ENCODE measurements at places on chromosomes 12 and 14.

DNA sequence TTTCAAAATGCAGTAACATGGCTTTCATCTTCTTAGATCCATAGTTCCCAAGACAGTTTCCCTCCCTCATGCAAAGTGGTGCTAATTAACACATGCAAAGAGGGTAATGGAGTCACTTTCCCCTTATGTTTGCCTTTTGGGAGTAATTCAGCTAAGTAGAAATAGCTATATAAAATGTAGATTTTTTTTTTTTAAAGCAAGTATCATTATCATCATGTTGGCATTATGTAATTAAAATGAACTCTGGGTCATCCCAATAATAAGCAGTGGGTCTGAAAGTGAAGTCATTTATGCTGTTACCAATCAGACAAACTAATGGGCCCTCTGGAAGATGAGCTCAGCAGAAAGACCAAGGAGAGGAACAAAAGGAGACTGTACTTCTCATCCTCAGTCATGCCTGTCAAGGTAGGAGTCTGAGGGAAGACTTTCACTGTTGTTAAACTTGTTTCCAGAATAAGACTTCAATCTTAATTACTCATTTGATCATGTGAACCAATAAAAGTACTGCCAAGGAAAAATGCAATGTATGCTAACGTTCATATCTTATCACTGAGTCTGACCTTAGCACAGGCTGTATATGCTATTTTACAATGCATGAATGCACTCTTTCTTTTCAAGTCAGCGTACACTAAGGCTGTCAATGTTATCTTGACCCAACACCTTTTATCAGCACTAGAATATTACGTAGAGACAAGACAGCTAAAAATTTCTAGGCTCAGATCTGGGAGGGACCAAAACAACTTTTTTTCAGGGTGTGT lies 26.8 kb downstream of the AREL1 start:
- no peak for DNase-seq

GRCh38 chr14:31943217-31943799 lies 133.8 kb upstream of the ARHGAP5 start:
- DNase-seq, result no peak

DNA sequence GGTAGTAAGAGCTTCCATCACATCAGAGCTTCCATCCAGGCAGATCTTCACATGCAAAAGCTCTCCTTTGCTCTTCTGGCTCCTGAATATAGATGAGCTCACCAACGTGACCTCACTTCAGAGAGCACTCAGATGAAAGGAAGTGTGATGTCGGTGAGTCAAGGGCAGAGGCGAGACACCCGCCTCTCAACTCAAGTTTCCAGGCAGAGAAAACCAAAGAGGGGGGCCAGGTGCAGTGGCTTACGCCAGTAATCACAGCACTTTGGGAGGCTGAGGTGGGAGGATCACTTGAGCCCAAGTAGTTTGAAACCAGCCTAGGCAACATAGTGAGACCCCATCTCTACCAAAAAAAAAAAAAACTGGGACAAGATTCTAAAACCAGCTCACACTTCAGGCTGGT lies 126.9 kb downstream of the DUSP6 start:
- DNase-seq, result peak; percentile 20

GRCh38 chr14:67395876-67396189 lies 16.1 kb downstream of the PLEK2 start:
- no peak for DNase-seq

GRCh38 chr14:21352587-21352986 lies 31.2 kb downstream of the SUPT16H start:
- DNase-seq, result no peak

DNA sequence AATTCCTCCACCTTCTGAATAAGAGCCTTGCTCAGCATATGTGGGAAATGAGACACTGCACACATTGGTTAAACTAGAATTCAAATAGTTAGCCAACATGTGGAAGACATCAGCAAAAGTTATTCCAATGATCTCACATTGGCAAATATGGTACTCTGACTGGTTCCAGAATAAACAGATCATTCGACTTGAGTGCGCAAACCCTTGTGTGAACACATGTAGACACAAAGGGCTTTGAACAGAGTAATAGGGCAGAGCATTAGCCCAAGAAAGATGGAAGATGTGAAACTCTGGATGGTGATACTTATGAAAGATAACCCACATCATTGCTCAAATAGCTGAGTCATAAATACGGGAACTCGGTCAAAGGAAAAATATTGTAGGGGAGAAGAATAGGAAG lies 1133.4 kb upstream of the SEL1L start:
- DNase-seq, result no peak

GRCh38 chr12:18261906-18262305 lies 588 bp downstream of the PIK3C2G start:
- no peak for DNase-seq

DNA sequence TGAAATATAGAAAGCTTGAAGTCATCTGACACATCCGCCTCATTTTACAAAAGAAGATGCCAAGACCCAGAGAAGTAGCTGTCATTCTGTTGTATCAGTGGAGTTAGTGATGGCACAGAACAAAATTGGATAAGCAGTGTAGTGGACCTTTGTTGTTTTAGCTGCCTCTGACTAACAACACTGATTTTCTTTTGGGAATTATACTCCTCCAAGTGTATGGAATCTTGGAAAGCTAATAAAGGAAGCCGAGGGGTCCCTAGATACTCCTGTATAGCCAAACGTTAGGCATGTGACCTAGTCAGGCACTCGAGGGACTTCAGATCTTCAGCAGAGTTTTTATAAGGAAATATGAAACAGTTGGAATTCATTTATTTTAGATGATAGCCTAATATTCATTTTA lies 94.5 kb downstream of the OTOGL start:
- no peak for DNase-seq

DNA sequence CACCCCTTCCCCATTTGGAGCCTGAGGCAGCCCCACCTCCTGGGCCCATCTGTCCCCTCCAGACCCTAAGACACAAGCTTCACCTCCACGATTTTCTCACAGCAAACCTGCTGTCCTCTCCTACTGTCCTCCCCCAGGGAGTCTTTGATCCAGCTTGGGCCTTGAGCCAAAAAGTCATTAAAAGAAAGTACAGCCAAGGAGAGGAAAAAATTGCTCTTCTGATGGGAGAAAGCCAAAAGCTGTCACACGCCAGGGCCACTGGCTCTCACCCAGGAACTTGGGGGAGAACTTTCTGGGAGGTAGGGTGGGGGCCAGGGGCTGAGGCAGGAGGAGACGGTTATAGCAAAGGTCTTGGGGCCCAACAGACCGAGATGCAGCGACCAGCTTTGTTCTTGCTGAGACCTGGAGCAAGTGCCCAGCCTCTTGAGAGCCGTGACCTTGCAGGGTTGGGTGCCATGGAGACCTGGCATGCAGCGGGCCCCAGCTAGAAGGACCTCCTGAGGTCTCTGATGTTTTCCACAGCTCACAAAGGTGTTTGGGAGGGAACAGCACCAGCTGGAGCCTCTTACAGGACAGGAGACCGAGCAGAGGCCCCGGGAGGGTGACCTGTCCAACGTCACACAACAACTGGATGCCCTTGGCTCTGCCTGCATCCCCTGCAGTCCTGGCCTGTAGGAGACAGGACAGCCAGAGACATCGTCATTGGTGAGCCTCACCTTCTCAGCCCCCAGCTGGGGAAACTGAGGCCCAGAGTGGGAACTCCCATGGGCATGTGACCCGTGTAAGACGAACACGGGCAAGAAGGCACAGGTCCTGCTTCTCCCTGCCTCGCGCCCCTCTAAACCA lies 124.5 kb downstream of the CALM1 start:
- no peak for DNase-seq

GRCh38 chr12:56657416-56658379 lies 11.9 kb upstream of the ATP5F1B start:
- DNase-seq, result no peak

GRCh38 chr12:124543052-124543589 lies 24.3 kb downstream of the NCOR2 start:
- no peak for DNase-seq

DNA sequence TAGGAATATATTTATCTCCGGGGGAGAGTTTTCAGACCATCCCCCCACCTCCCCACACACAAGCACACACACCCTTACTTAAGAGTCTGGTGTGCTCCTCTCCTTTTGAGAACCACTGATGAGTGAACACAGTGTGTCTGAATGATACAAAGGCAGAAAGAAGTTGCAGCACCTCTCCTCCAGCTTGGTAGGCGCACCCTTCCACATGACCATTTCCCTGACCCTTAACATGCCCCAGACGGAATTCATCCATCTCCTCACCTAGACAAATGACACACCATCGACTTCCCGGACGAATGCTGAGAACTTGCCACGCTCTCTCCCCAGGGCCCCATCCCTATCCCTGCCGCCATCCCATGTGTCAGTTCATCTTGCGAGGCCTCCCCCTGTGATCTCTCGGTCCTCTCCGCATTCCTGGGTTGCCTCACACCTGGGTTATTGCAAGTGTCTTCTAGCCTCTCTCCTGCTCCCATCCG lies 3.9 kb downstream of the TNFRSF1A start:
- DNase-seq, result no peak

DNA sequence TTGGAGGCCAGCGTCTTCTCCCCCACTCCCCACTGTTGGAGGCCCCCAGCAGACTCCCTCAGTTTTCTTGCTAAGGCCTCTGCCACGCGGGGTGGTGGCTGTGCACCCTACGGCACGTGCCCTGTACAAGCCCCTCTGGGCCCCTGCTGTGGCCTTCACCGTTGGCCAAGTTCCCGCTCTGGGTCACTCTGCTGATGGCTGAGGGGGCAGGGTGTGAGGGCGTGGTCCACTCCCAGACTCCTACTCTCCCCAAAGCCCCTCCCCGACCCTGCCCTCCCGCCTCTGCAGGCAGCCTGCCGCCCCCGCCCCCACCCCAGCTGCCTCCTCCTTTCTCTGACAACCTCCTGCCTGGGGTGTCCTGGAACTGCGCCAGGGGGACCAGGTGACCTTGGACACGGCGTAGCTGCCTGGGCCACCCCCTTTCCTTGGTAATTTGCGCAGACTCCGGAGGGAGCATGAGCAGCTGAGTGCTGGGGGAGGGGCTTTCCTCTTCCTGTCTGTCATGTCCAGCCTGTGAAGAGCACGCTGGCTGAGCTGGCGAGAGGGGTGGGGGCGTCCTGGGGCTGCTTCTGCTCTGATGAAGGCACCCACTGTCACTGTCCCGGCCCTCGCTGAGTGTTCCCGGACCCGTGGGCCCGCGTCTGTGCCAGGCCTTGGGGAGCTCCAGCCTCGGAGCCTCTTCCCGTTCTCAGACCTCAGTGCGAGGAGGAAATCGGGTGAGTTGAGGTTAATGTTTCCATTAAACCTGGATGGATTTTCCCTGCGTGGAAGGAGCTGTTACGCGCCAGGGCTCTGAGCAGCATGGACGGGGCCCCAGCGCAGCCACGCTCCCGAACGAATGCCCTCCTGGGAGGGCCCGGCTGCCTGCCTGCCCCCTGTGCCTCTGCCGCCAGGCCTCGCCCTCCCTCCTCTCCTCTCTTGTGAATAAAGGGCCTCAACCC lies 85.0 kb downstream of the KIF26A start:
- no peak for DNase-seq

- DNase-seq, result no peak
Measured at GRCh38 chr14:20988717-20989470, 886 bp upstream of the METTL17 start.

- no peak for DNase-seq
Measured at GRCh38 chr12:82964446-82964845, 277.7 kb downstream of the TMTC2 start.

DNA sequence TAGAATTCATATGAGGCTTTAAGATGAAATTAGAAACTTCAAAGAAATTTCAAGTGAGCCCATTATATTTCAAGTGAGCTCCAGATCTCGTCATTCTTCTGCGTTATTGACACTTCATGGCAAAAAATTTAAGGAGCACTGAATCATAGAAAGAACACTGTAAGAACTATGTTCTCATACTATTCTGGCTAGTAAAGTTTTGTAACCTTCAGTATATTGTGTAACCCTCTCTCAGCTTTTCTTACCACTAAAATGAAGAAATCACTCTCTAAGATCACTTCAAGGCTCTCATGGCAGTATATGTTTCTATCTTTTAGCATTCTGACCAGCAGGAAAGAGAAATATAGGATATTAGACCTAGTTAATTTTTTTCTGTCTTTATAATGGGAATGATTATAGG lies 6.3 kb downstream of the GPHN start:
- DNase-seq, result no peak

GRCh38 chr12:130428116-130428515 lies 90.4 kb downstream of the PIWIL1 start:
- DNase-seq, result no peak

DNA sequence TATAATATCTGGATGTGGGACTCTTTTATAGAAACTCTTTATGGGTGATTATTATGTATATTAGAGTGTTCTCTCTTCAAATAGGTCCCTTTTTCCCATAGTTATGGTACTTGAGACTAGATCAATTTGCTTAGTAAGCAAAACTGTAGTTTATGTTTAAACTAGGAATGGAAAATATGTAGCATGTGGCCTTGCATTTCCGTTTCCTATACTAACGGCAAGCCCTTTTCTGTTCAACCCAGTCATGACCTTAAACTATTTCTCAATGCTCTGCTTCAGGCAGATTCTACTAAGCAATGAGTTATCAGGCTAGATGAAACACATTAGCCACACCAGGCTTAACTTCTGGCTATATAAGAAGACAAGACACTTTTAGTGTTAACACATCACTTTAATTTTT lies 84.6 kb downstream of the OTOGL start:
- DNase-seq, result no peak

Data from breast epithelium (tissue), 4 donors.